ENCODE measurements at places on chromosomes 6 and 20.
A peak's percentile ranks its signal among the peaks of the same experiment; 100 is the strongest.

GRCh38 chr6:143844006-143844405 lies 868 bp downstream of the LTV1 start:
- DNase-seq = no peak

DNA sequence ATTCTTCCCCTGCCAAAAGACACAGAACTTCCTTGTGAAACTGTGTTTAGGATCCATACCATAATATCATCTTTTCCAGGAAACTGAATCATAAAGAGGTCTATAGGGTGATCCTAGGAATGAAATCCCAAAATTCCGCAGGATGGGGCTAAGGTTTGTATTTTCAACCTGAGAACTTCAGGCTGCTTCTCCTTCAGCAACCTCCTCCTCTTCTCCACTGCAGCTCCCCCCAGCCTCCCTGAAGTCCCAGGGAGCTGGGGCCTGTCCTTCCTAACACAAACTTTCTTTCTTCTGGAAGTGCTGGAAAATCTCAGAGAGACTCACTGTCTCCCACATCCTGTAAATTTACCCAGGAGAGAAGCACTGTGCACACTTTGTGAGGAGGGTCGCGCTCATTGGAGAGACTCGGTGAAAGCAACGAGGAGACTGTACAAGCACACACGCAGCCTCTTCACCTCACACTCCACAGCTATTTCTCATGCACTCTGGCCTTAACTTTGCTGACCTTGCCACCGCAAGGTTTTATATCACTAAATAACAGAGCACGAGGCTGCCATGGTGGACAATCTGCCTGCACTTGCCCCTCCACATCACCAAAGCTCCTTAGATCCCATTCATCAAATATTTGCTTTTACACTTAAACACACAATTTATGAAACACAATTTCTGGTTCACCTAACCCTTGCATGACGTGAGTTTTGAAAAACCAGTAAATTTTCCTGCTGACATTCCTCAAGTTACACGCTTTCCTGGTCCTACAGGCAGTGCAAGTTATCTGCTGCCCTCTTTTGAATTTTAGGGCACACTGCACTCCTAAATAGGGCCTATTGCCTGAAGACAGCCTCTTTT lies 14.3 kb downstream of the ID4 start:
- DNase-seq = peak; percentile 91

- no peak for DNase-seq
Measured at GRCh38 chr6:144423167-144423566, 138.0 kb downstream of the UTRN start.

DNA sequence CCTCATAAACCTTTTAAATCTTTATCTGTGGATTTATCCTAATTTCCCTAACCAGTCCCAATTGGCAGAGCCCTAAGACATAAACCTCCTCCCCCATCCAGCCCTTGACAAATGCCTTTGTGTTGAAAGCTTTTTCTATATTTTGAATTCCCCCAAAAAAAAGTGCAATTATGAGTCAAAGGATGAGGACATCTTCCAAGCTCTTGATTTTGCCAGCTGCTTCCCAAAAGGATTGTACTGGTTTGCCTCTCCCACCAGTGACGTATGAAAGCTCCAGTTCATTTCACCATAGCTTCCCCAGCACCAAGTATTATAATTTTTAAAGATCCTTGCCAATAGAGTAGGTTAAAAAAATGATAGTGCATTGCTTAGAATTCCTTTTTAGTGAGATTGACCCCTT lies 38.9 kb downstream of the SIRPA start:
- peak; percentile 22 for DNase-seq

DNA sequence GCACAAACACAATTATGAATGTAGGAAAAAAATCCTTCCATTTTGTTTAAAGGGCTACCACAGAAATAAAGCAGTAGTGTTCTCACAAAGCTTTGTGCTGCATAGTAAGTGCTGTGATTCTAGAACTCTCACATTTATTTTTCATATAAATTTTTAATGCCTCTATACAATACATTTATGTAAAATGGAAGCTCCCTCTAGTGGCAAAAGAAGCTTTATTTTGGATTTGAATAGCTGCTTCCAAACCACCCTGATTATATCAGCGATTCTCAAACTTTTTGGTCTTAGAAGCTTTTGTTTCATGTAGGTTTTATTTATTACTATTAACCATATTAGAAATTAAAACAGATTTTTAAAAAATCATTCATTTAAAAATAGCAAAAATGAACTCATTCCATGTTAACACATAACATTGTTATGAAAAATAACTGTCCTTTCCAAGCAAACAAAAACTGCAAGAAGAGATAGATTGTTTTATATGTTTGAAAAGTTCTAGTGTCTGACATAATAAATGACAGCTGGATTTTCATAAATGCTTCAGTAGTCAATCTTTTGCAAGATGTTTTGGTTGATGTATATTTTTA lies 38.4 kb downstream of the HS3ST5 start:
- DNase-seq = peak; percentile 43

GRCh38 chr6:34484391-34484790 lies 18.5 kb downstream of the PACSIN1 start:
- DNase-seq = no peak

- no peak for DNase-seq
Measured at GRCh38 chr6:4010689-4011090, 68.2 kb downstream of the FAM217A start.

DNA sequence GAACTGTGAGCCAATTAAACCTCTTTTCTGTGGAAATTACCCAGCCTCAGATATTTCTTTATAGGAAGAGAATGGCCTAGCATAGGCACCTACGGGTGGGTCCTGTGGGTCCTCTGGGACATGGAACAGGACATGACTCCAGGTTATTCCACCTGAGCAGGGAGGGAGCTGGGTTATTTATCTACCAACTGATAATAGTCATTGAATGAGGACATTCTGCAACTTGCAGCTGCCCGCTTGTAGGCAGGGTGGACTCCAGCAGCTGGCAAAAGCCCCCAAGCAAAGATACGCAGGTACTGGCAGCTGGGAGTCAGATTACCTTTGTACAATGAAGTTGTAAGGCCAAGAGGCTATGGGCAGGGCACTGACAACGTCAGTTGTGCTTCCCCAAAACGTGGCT lies 1.4 kb upstream of the BANF2 start:
- DNase-seq = no peak

- no peak for DNase-seq
Measured at GRCh38 chr6:70725817-70726415, 58.2 kb downstream of the SMAP1 start.

DNA sequence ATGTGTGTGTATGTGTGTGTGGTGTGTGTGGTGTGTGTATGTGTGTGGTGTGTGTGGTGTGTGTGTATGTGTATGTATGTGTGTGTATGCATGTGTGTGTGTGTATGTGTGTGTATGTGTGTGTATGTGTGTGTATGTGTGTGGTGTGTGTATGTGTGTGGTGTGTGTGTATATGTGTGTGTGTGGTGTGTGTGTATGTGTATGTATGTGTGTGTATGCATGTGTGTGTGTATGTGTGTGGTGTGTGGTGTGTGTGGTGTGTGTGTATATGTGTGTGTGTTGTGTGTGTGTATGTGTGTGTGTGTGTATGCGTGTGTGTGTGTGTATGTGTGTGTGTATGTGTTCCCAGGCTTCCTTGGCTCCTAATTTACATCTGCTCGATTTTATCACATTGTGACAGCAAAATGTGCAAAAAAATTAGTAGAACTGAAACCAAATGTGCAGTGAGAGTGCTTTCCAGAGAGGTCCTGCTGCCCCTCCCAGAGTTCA lies 234.5 kb downstream of the BMP7 start:
- no peak for DNase-seq

DNA sequence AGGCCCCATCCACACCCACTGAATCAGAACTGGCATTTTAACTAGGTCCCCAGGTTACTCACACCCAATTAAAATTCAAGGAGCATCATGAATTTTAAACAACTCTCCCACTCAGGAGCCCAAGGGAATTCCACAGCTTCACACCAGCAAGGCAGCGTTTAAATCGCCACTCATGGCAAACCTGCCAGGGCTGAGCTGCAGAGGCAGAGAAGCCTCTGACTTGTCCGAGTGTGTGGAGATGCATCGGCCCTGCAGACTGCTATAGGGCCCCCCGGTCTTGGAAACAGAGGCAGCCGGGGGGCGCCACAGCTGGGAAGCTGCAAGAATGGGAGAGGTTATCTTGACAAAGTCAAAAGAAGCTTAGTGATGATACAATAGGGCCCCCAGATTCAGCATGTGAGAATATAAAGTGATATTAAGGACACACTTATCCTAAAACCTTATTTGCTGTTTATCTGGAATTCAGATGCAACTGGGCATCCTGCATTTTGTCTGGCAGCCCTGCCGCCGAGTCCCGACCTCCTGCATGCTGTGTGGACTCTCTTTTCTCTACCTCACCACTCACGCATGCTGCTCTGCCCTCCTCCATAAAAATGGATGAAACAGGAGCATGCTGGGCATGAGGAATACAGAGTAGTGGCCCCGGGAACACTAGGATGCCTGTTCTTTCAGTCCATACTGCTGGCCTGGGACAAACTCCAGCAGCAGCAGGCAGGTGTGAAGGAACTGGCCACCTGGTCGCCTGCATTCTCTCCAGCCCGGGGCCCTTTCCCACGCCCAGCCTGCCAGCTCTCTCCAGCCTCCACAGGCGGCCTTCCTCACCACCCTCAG lies 126.1 kb downstream of the PXDC1 start:
- peak; percentile 71 for DNase-seq

DNA sequence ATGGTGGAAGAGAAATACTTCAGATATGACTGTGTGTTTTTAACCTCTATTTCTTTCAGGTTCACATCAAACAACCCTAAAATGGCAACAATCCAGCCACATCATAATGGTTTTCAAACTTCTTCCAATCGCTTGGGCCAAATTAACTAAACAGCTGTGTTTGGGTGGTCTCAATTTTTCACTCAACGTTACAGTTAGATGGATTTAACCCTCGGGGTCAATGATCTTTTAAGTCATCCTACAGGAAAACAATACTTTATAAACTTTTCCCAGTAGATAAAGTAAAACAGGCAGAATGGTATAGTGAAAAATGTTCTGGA lies 60.4 kb downstream of the EPB41L2 start:
- DNase-seq = no peak

GRCh38 chr20:12416281-12416680 lies 498.6 kb downstream of the BTBD3 start:
- DNase-seq = no peak

GRCh38 chr20:22382742-22383141 lies 201.6 kb downstream of the FOXA2 start:
- no peak for DNase-seq

GRCh38 chr20:11159728-11160127 lies 485.9 kb upstream of the JAG1 start:
- DNase-seq = no peak

GRCh38 chr6:147974376-147974775 lies 368.3 kb upstream of the SASH1 start:
- no peak for DNase-seq

GRCh38 chr6:42960243-42961019 lies at the start of gene GNMT:
Gene GNMT (plus strand): TSS chr6:42960754. CDS start chr6:42960768, 14 bp downstream.
- peak; percentile 51 for DNase-seq

DNA sequence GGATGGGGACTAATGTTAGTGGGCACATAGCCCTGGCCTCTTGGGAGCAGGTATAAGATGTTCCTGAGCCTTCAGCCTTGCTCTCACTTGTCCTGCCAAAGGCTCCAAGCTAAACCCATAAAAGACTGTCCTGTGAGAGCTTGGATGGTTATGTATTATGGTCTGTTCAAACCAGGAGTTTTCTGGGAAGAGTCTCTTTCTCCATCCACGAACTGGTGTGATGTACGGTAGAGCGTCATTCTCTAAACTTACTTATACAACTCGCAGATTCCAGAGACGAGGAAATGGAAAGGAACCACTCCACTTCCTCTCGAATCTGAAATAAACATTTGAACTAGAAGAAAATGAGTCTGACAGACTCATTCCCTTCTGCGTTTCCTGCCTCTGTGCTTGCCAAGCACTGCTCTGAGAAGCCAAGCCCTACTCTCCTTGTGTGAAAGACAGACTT lies 5.3 kb downstream of the SOBP start:
- no peak for DNase-seq

DNA sequence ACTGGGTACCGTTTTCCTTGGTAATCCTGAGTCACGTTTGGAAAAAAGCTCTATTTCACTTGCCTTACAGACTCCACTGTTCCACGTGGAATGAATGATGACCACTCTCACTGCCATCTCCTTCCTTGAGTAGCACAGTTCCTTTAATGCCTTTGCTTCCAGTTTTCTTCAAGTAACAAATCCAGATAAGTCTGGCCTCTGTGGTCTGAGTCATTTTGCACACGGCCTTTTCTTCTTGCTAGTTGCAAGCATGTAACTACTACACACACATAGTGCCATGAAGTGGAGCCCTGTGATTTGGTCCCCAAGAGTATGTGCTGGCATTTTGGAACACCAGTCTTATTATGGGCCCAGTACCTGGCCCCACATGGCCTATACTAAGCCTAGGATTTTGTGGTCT lies 182.8 kb downstream of the SASH1 start:
- DNase-seq = no peak

GRCh38 chr6:24988562-24988961 lies 52.8 kb upstream of the RIPOR2 start:
- DNase-seq = no peak

DNA sequence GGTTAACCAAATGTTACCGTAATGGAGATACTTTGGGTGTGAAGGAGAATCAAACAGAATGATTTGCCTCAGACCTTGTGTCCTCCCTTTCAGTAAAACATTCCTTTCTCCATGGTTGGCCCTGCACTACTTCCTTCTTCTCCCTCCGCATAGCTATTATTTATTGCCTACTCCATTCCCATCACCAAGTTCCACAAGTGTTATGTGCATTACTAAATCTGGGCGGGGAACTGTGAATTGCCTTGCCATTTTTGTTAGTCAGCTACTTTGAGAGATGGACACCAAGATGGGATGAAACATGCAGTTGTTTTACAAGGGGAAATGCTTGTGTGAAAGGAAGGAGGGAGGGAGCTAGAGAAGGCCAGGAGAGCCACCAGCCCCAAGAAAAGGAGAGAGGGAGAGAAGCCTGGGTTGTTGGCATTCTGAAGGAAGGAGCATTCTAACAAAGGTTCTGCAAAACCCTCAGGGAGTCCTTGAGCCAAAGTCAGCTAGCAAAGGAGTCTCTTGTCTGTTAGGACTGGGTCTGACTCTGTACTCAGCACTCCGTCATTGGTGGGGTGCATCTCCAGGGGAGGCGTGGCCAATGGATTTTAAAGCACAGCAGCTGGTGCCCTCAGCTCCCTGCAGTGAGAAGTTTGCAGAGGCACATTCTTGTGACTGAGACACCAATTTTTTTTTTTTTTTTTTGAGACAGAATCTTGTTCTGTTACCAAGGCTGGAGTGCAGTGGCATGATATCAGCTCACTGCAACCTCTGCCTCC lies 83.6 kb upstream of the CHD6 start:
- DNase-seq = no peak

- peak; percentile 97 for DNase-seq
Measured at GRCh38 chr6:31814677-31815024, 432 bp downstream of the HSPA1L start.

- no peak for DNase-seq
Measured at GRCh38 chr6:82878812-82879211, 186.8 kb downstream of the UBE3D start.

GRCh38 chr6:161369339-161369738 lies 95.5 kb upstream of the AGPAT4 start:
- DNase-seq = no peak

DNA sequence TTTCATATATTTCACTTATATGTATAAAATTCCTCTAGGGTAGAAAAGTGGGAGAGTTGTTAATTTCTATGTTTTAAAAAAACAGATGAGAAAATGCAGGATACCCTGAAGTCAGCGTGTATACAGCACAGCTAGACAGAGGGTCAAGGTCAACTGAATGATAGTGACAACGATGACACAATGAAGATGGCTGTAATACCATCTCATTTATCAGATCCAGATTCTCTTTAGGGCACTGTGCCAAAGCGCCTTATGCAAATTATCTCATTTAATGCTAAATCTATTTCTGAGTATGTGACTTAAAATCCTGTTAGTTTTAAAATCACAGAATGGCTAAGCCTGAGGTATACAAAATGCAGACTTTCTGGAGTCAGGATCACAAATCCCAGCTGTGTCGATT lies 431.4 kb upstream of the RUNX2 start:
- DNase-seq = no peak

Measured in brain (organoid and tissue), 16 donors.